ENCODE measurements at places on chromosomes 12 and 14.

GRCh38 chr12:93519859-93520258, 52.5 kb downstream of the MRPL42 start:
- no peak for DNase-seq

DNA sequence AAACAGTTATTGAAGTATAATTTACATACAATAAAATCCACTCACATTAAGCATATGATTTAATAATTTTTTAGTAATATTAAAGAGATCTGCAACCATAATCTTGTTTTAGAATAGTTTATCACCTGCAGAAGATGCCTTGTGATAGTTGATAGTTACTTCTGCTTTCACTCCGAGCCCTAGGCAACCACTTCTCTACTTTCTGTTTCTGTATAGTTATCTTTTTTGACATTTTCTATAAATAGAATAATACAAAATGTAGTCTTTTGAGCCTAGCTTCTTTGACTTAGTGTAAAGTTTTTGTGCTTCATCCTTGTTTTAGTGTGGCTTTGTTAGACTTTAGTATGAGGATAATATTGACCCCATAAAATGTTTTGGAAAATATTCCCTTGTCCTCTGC, 111.0 kb downstream of the MNAT1 start:
- DNase-seq = no peak

DNA sequence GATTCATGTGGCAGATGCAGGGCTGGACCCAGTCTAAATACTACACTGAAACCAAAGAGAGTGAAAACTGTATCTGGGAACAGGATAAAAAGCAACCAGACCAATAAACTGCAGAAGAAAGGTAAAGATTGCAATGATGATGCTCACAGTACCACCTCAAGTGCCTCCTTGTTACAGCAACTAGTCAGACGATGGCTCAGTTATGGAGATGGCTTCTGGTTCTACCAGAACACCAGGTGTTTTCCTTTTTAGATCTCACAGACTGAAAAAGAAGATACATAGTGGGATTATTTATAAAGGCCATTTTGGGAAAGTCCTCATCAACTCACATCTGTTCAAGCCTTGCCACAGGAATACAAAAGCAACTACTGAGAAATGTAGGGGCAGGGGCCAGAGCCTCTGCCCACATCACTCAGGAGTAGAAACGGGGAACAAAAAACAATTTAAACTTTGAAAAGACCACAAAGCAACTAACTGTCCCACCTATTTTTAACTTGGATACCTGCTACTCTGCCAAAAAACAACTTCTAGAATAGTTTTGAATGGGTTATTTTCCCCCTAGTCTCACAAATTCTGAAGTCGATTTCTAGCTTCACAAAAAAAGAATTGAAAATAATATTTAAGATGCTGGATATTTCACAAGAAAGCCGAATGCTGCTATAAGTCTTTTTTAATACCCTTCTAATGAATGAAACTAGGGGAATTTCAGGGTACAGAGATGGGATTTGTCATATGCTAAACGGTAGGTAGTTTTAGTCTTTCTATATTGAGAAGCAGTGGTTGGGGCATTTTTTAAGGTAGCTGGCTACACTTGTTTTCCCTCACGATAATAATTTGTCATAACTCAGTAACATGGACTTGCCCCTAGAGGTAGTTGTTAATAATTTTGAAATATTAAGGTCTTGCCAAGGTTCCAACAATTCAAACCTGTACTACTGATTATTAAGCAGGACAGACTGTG, 197.2 kb upstream of the TMPO start:
- no peak for DNase-seq

GRCh38 chr14:32073537-32074189, 3.4 kb upstream of the ARHGAP5 start:
- peak; percentile 85 for DNase-seq

- no peak for DNase-seq
Observed at GRCh38 chr12:120787889-120788288, 62.3 kb downstream of the ACADS start.

DNA sequence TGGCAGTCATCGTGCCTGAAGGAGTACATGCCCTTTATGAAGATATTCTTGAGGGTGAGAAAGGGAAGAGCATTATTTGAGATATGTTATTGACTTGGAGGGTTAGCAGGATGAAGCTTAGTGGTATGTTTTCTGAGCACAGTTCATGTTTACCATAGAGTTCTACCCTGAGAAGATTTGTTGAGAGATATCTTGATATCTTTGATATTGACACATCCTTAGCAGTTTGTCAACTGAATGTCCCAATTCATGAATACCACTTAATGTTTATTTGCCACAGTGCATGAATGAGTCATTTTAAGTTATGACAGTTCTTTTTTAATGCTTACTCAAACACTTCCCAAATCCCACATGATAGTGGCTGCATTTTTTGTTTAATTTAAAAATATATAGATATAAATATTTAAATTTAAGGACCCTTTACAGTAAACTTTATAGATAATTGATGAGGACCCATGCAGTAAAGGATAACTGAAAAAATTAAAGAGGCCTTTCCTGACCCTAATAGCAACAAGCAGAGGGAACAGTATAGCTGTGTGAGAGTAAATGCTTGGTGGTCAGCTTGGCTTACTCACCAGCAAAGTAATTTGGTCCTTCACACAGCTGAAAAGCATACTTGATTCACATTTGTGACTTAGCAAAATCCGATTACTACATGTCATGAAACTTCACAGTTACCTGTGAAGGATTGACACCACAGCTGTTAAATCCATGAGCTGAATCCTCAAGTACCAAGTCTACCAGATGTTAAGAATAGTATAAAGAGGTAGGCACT, 25.8 kb downstream of the SLC39A9 start:
- no peak for DNase-seq

- peak; percentile 73 for DNase-seq
Observed at GRCh38 chr12:102061096-102061559, 663 bp downstream of the WASHC3 start.

DNA sequence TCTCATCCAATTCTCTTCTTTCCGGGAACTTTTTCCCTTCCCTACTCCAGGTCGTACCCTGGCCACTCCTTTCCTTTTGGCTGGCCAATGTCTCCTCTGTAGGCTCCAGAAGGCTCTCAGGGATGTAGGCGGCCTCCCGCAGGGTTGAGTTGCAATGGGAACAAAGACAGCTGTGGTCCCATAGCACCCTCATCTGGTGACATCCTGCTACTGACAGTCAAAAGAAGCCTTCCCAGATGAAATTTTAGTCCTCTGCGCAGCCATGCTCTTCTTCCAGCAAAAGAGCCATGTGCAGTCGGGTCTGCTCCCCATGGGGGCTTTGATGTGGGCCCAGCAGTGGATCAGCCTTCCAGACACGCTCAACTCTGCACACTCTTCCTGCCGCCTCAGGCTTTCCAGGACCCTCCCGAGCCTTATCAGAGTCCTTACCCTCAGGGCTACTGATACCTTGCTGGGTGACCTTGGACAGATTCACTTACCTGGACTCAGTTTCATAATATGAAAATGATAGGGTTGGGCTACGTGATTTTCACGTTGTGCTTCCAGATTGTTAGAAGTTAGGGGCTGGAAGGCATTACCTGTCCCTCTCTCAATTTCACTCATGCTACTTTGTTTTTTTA, 5.5 kb upstream of the CELA1 start:
- DNase-seq = peak; percentile 53

- DNase-seq = peak; percentile 16
Observed at GRCh38 chr12:116336542-116337065, 59.1 kb upstream of the MED13L start.

DNA sequence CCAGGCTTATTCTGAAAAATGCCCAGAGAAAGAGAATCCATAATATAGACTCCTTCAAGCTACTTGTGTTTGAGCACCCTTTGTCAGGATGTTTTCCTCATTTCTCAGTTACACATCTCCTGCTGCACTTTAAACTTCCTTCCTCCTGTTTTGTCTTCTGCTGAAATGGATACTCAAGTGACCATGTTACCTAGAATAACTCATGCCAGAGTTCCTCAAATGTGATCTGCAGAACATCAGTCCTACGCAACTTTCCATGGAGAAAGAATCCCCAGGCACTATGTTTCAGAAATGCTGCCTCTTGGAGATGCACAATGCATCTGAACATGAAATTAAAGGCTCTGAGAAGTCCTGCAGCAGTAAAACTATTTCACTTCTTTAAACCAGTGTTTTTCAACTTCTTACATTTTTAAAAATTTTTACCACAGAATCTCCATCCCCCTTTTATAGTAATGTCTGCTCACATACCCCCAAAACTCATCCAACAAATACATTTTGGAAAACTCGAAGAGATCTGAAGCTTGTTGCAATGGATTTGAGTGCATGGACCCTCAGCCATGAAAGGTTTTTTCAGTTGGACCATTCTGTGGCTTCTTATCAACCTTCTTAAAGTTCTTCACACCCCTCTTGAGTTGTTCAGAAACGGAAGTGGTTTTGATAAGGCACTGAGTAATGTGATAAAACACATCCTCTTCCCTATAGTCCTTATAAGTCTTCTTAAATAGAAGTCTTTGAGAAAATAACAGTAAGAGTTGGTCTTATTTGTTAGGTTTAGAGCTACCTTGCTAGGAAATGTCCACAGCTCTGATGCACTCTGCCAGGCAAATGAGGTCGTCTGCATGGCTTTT, 84.5 kb upstream of the KCNA1 start:
- DNase-seq = peak; percentile 56

DNA sequence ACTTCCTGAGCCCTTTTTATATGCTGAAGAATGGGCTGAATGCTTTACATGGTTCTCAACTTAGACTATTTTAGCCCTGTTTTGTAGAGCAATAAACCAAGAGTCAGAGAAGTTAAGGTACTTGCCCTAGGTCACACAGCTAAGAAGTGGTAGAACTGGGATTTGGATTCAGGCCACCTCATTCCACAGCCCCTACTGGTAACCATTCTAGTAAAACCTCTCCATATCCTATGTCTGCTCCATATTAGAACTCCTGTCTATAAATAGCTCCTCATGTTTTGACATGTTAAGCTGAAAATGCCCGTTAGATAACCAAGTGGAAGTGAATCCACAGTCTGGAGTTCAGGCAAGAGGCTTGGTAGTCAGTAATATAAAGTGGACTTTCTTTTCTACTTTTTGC, 111.6 kb downstream of the HECTD4 start:
- no peak for DNase-seq

DNA sequence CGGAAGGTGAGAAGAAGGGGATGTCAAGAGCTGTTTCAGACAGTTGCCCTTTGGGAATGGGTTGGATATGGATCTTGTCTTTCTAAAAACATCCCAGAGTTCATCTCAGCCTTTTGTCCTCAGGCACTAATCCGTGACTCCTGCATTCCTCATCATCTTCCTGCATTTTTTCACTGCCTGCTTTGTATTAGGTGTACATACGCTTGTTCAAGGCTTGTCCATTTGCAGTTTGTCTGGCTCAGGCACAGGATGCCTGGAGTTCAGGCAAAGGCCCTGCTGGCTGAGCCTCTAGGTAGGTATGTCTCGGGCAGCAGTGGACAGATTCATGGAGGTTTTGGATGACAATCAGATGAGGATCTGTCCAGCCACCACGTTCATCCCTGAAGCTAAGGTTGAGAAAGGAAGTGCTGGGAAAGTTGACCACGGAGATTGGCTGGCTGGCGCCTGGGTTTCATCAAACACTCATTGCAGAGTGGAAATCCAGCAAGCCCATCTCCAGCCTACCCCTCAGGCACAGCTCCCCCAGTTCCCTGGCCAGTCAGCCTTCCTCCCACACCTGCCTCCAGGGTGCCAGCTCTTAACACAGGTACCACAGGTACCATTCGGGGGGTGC, 12.4 kb upstream of the TMEM106C start:
- no peak for DNase-seq

GRCh38 chr14:92613681-92614260, 100.2 kb downstream of the RIN3 start:
- no peak for DNase-seq

DNA sequence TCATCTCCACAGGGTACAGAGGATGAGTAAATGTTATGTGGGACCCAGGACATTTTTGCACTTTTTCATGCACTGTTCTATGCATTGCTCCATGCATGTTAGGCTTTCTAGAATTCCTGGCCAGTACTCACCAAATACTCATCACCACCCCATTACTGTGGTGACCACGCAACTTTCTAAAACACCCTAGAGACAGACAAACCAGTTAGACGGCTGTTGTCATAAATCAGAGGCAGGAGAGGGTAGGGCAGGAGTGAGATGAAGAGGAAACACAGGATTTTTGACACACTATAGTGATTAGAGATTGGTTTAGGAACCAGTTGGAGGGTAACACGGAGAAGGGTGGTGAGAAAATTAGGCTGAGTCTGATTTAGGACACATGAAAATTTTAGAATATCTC, 59.3 kb downstream of the IFNG start:
- no peak for DNase-seq

DNA sequence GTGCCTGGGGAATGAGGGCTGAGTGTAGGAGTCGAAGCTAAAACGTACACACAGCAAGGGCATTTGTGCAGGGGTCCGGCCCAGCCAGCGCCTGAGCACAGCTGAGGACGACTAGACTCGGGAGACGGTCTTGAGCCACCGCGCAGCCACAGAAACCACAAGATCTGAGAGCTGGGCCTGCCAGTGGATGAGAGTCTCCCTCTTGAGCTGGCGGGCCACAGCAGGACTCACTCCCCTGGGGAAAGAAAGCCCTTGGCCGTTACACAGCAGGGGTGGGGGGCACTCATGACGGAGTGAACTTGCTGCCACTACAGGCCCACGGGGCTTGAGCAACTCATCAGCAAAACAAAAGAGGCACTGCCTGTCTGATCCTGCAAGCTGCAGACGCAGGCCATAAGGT, 23.0 kb downstream of the STX2 start:
- DNase-seq = no peak

- no peak for DNase-seq
Observed at GRCh38 chr14:32905013-32905412, 33.7 kb upstream of the NPAS3 start.

GRCh38 chr14:56212521-56212920, 94.3 kb downstream of the PELI2 start:
- DNase-seq = no peak

- no peak for DNase-seq
Observed at GRCh38 chr12:52587563-52587962, 13.7 kb downstream of the KRT72 start.

- no peak for DNase-seq
Observed at GRCh38 chr12:66516133-66516532, 162.7 kb downstream of the GRIP1 start.

DNA sequence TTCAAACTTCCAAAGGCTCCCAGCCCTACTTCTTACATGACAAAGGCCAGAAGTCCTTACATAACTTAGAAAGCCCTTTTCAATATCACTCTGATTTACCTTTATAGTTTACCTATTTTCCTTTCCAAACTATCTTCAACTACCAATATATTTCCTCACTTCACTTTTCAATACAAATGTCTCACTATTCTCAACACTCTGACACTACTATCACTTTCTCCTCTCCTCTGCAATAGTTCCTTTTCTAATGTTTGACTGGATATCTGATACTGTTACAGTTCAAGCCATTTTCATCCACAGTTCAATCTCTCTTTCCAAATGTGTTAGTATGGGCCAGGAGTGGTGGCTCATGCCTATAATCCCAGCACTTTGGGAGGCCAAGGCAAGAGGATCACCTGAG, 3.3 kb downstream of the SARNP start:
- no peak for DNase-seq
